Stimulated activated CD8-positive, alpha-beta memory T cell treated with anti-CD3 and anti-CD28 coated beads, Interleukin-4, amount 100 ng/mL, for 1 hour (primary cell): ENCODE measurements at places on chromosomes 5 and 9.
A peak's percentile ranks its signal among the peaks of the same experiment; 100 is the strongest.

GRCh38 chr5:61171479-61171878, 9.2 kb upstream of the SMIM15 start:
- DNase-seq, result no peak

GRCh38 chr5:180470966-180471582, 23.1 kb upstream of the CNOT6 start:
- DNase-seq, result peak; percentile 32

DNA sequence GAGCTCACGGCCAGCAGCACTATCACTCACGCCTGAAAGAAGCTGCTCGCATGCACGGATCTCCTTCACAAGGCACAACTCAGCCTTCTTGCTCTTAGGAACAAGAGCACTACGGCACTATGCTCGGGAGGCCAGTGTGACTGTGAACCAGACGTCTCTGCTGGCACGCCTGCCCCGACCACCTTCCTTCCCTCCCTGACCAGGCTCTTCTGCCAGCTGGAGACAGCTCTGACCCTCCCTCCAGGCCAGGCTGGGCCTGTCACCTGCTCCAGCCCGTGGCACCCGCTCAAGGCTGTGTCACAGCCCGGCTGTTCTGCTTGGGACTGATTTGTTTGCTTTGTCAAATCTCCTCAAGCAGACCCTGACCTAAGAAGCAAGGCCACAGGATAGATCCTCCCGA, 7.0 kb downstream of the TBC1D9B start:
- no peak for DNase-seq

DNA sequence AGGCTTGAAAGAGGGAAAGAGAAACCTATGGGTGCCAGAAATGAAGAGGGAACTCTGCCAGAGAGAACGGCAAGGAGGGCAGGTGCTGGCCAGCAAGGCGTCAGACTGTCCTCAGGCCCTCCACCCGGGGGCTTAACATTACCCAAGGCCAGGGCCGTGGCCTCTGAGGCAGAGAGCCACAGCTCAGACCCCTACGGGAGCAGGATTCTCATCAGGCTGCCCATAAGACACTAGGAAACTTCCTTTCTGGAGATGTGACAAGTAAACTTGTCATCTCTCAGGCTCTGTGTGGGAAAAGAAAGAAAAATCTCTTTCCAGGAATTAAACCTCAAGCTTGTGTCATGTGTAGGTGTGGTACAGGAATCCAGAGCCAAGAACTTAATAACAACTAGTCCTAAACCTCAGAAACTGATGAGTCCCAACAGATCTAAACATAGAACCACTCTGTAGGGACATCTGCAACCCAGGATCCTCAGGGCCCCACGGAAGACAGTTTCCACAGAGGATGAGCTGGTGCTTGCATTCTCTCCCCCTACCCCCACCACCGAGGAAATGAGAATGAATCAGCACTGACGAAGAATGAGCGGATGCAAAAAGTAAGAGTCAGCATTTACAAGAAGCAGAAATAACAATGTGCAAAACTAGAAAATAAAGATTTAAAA, 74.3 kb downstream of the DCP2 start:
- no peak for DNase-seq

GRCh38 chr5:66894480-66895240, 298.5 kb downstream of the MAST4 start:
- DNase-seq, result no peak

DNA sequence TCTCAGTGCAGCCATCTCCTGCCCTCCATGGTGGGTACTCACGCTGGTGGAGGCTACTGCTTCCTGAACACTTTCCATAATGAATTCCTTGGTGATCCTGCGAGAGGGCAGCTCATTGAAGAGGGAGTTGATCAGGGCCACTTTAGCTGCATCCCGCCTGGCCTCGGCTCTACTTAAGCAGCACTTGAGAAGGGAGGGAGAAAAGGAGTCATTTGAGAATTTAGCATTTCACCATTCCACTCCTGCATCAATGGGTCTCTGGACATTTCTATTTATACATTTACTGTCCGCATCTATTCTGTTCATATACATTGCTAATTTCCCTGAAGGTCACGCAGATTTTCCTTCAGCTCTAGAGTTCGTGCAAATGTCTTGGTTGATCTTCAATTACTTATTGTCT, 35.1 kb downstream of the LIX1 start:
- DNase-seq, result no peak

- no peak for DNase-seq
These were observed 5.6 kb upstream of the RNF44 start for GRCh38 chr5:176542596-176543427.

DNA sequence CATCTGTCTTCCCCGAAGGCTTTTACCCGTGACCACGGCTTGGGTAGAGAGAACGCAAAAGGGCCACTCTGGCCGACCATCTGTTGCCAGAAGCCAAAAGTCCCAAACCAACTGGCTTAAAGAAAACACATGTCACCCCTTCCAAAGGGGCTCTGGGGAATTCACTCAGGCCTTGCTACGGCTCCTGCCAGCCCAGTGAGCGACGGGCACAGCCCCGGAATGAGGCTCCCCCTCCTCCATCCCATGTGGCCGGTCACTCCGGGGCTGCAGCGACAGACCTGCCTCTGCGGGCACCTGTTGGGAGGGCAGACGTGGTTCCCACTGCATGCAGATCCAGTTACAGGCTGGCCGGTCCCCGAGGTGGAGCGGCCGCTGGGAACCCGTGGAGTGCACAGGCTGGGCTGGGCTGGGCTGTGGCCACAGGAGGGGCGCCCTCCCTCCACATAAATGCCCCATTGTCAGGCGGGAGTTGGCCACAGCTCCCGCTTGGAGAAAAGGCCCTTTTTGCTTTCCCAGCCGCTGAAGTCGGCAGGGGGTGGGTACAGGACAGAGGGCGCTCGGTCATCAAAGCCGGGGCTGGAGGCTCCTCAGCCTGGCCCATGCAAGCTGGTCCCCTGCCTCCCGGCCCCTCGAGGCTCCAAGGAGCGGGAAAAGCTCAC, 19.9 kb downstream of the NOTCH1 start:
- DNase-seq, result no peak

DNA sequence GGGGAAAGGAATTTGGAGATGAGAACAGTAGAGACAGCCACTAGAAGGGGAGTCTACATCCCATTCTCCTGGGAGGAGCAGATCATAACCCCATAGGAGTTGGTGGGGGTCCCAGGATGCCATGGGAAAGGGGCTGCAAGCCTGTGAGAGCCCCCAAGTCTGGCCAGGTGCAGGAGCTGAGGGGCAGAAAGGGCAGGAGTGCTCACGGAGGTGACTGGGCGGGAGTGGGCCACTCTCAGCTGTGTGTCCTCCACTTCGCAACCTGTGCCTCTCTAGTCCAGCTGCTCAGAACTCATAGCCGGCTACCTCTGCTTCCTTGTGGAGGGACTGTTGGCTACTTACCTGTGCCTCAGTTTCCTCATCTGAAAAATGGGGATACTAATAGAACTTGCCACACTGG, 263.9 kb downstream of the FSTL4 start:
- DNase-seq, result no peak

DNA sequence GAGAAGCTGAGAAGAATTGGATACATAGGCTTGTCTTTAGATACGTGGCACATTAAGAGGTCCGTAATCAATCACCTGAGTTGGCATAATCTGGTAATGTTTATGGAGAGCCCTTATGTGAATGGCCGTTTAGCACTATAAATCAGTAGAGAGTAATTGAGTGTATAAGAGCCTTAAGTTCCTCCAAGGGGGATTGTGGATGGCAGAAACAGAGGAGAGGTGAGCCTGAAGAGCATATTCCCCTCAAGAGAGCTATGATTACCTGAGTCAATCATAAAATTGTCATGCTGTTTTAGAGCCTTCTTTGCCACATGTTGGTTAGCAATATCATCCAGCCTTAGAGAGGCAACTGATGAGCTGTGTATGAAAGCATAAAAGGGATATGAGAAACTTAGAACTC, 58.8 kb downstream of the FOCAD start:
- no peak for DNase-seq

DNA sequence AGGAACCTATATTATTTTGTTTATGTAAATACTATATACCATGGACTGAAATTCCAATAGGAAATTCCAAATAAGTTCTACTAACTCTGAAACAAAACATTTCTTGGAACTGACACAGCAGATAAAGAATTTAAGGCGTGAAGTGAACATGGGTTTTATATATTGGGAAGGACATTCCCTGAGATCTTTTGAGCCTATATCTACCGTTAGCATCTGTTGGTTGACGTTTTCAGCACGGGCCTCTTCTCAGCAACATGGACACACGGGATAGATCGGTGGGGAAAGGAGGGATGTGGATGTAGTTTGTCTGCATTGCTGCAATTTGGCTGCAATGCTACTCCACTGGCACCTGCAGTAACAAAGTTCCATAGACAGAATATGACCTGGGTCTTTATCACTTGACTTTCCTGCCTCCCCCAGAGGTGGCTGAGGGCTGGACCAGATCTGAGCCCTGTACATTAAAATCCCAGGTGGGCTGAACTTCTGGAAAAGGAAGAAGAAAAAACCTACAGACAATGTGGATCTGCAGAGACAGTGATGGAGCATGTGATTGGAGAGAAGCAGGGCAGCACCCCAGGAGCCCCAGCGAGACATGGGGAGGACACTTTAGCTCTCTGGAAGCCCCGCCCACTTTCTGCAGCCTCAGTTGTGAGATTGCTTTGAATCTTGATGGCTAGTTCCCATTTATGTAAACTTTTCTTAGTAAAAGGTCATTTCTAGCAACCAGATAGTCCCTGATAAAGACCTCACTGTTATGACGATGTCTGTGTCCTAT, 91.2 kb upstream of the CPEB4 start:
- DNase-seq, result no peak
